ENCODE measurements at places on chromosomes 11 and 22.

DNA sequence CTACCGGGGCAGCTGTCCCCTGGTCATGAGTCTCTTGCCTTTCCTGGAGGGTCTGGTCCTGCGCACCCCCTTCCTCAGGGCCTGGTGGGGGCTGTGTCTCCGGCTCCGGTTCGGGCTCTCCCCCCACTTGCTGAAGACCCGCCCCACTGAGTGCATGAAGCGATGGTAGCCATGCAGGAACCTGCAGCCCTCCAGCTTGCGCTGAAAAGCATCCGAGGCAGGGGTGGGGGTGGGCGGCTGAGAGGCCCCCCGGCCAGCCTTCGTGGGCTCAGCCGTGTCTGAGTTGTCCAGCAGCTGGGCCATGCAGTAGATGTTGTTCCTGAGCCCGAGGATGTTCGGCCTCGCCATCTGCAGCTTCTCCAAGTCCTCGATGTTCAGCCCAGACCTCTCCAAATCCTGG, 2.8 kb downstream of the OSM start:
- no peak for DNase-seq

GRCh38 chr11:35247863-35248262, 108.9 kb downstream of the CD44 start:
- no peak for DNase-seq

DNA sequence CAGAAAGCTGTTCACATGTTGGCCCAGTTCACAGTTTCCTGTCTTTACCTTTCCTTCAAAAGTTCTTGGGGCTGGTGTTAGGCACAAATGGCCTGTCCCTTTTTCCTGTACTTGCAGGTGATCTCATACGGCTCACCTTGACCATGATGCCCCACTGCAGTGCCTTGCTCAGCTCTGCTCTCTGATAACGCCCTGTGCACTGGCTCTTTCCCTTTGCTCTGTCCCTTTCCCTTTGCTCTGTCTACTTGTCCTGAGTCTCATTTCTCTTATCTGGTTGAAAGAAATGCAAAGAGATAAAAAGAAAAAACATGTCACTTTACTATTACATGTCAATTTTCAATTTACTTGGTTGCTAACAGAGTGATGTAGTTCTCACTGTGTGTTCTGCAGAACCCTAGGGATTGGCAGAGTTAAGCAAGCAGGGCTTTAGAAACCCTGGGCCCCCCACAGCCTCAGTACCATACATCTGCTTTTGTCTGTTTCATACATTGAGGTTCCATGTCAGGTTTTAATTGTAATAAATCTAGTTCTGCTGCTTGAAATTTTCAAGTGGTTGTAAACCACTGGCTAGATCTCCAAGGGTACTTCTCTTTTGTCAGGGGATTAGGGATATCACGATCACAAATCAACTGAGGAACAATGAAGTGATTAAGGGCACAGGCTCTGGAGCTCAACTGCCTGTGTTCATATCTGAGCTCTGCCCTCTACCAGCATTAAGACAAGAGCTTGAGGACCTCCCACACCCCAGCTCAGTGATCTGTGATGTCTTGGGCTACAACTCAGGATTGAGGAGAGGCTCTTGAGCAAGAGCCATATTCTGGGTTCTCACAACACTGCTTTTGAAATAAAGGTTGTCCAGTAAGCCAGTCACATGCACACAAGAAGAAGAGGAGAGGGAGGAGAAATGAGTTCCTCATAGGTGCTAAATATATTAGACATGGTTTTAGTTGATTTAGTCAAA, 16.3 kb upstream of the SORL1 start:
- DNase-seq = no peak

DNA sequence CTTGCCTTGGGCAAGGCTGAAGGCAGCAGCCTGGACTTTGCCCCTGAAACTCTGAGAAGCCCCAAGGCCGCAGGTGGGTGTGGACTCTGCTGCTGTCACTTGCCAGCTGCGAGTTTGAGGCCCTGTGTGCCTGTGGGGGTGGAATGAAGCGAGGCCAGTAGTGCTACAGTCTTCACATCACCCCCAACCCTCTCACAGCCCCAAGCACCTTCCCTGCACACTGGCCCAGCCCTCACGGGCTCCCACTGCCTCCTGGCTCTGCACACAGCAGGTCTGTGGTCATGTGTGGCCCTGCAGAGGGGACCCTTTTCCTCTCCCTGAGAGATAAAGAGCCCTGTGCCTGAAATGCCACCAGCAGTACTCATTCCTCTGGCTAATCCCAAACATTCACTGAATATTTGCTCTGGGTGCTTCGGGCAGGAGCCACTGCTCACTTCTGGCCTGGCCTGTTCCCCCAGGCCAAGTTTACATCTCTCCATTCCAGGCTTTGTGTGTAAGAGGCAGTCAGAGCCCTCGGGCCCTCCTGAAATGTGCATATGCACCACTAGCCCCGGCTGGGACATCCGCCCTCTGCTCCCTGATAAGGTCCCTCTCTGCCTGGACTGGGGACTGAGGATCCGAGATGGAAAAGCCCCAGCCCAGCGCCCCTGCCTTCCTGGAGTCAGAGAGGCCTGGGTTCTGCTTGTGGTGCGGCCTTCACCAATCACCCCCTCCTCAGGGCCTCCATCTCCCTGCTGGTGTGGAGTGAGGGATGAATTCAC, 17.7 kb downstream of the MGAT3 start:
- no peak for DNase-seq

GRCh38 chr22:37983860-37984791, at the start of gene SOX10:
TSS of gene SOX10 (minus strand) at chr22:37984555. CDS start at chr22:37983784, 771 bp downstream.
- DNase-seq = no peak

DNA sequence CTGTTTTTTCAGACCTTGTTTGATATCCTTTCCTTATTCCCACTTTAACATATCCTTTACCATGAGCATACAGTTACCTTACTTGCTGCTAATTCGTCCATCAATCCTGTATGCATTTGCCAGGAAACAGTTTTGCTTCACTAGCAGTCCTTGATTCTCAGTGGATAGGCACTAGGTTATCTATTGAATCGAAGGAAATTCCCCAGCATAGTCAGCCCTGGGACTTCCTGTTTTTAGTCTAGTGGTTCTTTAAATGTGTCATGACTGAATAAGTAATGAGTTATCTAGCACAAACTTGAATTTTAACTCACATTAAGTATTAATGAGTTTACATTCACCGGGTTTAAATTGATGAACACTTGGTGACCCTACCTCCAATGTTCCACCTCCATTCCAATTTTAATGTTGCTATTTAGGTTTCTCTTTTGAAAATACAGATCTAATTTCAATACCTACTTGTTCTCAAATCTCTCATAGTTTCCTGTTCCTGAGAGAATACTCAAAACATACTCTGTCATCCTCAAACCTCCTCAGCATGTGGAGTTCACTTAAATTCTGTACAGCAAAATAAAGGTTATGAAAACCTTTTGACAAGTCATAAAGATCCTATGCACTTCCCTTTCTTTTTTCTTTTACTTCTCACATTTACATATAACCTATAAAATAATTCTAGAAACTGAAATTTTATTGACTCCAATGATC, 1375.1 kb upstream of the TENM4 start:
- no peak for DNase-seq

Data from COR-L47 (cell line).